ENCODE measurements at places on chromosomes 11 and 22.

DNA sequence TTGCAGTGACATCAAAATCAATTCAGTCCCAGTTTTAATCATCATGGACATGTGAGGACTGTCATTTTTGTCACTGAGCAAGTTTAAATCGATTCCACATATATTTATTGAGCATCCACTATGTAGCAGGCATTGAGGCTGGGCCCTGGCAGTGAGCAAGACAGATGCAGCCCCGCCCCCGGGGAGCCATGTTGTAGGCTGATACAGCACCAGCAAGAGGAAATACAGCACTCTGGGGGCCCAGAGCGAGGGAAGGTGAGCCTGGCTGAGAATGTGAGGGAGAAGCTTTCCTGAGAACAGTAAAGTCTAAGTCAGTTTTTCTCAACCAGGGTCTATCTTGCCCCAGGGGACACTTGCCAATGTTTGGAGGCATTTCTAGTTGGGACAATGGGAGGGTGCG is 108.6 kb upstream of the ASPHD2 start:
- no peak for DNase-seq

DNA sequence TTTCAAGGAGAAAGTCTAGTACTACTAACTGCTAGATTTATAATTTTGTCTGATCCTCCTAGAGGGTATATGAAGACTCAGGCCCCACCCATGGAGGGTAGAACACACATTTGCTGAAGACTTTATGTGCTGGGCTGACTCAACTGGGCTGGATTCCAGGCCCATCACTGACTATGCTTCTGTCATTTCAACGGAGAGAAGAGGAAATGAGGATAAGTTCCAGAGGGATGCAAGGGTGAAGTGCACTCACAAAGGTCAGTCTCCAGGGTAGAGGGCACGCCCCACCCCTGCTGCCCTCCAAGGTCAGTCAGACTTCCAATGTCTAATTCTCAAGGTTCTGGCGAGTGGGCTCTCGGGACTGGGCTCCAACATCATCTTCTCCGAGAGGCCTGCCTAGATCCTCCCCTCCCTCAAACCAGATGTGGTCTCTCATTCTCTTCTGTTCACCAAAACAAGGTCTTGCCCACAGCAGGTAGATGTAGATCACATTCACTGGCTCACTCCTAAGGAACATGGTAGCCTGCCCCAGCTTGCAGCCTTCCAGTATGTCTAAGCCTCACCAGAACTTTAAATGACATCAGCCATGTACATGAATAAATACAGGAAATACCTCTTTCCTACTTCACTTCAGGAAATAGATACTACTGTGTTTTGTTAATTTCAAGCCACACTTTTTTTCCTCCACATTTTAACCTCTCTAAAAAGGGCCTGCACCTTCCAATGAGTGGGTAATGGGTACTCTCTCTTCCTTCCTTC is 7.3 kb upstream of the C11orf86 start:
- DNase-seq: no peak

- no peak for DNase-seq
These were observed 11.4 kb downstream of the DAGLA start for GRCh38 chr11:61691380-61692156.

GRCh38 chr11:75262961-75263852 is 22.6 kb downstream of the TPBGL start:
- DNase-seq: peak; percentile 31

DNA sequence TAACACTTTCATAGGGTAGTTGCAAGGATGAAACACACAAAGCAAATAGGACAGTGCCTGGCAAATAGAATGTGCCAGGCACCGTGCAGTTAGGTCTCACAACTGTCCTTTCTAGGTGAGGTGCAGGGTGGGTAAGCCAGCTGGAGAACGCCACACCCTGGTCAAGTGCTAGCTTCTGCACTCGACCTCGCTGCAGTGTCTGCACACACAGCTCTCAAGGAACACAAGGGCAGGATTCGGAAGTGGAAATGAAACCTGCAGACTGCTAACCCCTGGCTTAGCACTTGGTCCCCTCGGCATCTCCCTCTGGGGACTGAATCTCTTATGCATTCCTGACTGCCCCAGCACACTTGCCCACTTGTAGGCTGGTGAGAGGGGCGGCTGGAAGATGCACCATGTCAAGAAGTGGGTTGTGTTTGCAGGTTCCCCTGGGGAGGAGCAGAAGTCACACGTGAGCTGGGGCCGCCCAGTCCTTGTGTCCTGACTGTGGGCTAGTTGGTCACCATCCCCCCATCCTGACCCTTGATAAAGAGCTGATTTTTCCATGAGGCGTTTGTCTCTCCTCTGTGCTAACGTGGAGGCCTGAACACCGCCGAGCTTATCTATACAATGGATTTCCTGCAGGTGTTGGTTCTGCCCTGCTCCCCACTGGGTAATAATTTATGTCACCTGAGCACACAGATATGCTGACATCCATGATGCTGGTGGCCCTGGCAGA is 89.0 kb downstream of the MICAL2 start:
- DNase-seq: no peak

DNA sequence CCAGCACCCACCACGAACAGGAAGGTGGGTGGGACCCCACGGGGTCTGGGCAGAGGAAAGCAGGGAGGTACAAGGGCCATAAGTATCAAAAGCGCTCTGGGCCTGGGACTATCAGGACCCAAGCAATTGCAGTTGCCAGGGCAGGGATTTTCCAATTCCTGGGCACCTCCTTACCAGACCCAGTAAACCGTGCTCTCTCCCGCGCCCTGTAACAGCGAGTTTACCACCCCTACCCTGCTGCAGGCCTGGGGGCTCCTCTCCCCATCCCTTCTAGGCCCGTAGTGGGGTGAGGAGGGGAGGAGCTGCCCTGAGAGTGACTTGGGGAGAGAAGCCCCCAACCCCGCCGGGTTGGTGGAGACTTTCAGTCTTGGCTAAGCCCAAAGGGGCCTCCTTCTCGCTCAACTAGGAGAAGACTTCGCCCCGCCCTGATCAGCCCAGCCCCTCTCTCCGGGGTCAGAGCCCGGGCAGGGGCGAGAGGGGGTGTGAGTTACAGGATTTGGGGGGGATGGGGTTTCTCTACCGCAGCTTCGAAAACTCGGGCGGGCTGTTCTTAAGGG is 5.4 kb downstream of the PAX6 start:
- no peak for DNase-seq

DNA sequence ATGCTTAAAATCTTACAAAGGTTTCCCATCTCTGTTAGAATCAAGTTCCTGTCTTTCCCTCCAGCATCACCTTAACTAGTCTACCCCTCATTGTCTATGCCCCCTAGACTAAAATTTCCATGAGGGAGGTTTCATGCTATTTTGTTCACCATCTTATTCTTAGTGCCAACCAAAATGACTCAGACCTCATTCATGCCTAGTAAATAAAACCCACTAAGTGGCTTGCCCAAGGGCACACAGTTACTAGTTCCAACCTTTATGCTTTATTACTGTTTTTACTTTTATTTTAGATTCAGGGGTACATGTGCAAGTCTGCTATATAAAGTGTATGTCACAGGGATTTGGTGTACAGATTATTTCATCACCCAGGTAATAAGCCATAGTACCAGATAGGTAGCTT is 469.1 kb upstream of the FAT3 start:
- DNase-seq: no peak

DNA sequence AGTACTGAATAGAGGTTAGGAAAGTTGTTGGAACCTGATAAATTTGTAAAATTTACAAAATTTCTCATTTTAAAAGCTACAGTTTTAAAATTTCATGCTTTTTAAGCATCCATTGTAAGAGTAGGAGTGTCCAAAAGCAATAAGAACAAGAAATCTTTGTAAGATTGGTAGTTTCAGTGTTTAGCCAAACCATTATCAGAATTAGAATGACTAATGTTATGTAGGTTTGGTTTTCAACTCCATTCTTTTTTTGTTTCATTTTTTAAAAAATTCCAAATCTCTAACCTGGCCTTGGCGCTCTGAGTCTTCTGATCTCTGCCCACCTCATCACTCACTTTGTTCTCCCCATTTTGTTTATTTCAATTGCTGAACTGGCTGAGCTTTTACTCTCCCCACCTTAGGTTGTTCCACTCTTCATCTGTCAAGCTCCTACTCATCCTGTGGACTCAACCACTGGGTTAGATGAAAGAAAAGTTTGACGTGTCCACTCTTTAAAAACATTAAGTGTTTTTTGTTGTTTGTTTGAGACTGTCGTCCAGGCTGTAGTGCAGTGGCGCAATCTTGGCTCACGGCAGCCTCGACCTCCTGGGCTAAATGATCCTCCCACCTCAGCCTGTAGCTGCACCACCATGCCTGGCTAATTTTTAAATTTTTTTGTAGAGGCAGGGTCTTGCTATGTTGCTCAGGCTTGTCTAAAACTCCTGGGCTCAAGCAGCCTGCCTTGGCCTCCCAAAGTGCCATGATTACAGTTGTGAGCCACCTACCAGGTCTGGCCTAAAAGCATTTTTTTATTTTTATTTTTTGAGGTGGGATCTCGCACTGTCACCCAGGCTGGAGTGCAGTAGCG is 14.0 kb downstream of the EP300 start:
- no peak for DNase-seq

GRCh38 chr11:69411257-69411924 is 70.1 kb upstream of the LINC01488 start:
- DNase-seq: no peak

- no peak for DNase-seq
These were observed 13.8 kb upstream of the JAM3 start for GRCh38 chr11:134055029-134055428.

GRCh38 chr22:44074337-44074984 is 50.4 kb downstream of the PARVB start:
- DNase-seq: no peak

DNA sequence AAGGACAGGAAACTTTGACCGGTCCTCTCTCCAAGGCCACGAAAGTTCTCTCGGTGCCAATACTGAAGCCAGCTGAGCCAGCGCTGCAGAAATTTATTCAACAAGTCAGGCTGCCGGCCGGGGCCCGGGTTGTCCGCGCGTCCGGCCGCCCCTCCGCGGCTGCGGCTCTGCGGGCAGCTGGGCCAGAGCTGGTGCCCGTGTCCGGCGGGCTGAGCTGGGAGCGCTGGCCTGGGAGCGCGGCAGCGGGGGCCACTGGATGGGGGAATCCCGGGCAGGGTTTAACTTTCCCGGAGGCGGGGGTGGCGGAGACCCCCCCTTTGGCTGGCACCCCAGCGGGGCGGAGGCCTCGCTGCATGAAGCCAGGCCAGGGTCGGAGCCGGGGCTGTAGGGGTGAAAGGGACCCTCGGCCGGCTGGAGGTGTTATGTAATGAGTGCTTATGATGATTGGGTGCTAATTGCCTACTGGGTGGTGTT is 12.3 kb upstream of the CACNA1I start:
- DNase-seq: no peak

DNA sequence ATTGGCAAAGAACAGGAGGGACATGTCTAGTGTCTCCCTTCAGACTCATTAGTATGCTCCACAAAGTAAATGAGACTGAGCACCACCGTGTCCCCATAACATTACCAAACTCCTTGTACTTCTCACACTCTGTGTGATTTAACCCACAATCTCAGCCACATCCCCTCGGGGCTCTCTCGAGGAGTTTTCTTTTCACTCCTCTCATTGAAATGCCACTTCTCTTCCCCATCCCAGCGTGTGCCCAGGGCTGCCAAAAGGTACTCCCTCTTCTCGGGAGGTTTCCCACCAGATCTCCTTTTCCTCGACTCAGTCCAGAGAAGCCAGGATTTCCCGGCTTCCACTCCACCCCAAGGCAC is 1.1 kb downstream of the RBFOX2 start:
- no peak for DNase-seq

DNA sequence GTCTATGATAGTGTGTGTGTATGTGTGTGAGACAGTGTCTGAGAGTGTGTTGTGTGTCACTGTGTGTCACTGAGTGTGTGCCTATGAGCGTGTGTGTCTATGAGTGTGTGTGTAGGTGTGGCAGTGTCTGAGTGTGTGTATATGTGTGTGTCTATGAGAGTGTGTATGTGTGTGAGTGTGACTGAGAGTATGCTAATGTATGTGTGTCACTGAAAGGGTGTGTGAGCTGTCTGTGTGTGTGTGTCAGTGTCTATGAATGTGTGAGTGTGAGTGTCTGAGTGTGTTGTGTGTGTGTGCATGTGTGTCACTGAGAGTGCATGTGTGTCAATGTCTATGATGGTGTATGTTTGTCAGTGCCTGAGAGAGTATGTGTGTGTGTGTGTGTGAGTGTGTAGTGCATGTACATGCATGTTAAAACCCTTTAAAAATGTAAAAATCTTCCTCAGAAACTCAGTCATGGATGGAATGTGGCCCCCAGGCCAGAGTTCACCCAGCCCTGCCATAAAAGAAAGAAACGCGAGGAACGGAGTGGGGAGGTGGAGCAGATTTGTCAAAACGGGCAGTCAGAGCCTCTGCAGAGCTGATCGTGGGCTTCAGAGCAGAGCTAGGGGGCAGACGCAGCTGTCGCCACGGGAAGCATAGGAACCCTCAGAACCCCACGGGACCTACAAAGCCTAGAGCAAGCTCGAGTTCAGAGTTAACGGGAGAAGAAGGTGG is 218.8 kb downstream of the CTTN start:
- DNase-seq: no peak

GRCh38 chr11:19763330-19763729 is 50.7 kb downstream of the NAV2 start:
- DNase-seq: no peak

DNA sequence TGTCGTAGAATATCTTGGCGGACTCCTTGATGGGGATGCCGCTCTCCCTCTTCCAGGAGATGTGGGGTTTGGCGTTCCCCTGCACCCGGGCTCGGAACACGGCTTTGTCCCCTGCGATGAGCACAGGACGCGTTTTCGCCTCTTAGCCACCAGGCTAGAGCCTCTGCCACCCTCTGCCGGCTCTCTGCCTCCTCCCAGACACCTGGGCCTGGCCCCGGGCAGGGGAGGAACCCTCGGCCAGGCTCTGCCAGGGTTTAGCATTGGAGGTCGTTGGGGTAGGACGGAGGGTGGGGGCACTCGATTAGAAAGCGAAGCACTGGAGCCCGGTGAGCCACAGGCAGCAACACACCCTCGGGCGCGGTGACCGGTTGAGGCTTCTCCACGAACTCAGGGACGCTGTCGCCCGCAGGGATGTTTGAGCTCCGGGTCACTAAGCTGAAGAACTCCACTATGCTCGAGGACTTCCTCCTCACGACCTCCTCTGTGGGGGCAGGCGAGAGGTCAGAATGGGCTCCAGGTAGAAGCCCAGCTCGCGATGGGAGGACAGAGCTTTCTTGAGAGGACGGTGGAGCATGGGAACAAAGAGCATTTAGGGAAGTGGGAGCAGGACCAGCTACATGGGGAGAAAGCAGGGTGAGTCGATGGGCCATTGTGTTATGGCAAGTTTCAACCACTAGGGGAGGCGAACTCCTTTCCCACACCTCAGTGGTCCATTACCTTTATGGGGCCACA is 4.3 kb downstream of the IGSF22 start:
- DNase-seq: peak; percentile 75

GRCh38 chr22:20583471-20583922 is 76.1 kb downstream of the MED15 start:
- DNase-seq: no peak

DNA sequence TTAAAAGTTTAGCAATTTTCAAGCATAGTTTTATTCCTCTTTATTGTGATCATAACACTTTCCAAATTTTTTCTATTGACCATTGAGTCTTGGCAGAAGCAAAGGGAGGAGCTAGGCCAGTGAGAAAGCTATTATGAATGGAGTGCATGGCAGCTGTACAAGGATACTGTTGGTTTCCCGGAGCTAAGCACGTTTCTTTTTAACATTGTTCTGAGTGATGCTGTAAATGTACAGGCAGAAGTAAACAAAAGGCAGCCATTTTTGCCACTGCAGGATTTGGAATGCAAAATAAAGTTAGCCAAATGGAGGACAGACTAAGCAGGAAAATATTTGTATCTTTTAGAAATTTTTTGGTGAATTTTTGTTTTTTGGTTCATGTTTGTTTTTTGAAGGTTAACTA is 16.2 kb downstream of the CBL start:
- DNase-seq: no peak

- no peak for DNase-seq
These were observed 1.9 kb downstream of the LRP4 start for GRCh38 chr11:46916286-46917108.

- DNase-seq: no peak
These were observed 13.1 kb downstream of the FXYD6 start for GRCh38 chr11:117863383-117863782.

All from CD4-positive, alpha-beta T cell (primary cell).